ENCODE measurements at places on chromosomes 1 and 21.
A peak's percentile ranks its signal among the peaks of the same experiment; 100 is the strongest.

DNA sequence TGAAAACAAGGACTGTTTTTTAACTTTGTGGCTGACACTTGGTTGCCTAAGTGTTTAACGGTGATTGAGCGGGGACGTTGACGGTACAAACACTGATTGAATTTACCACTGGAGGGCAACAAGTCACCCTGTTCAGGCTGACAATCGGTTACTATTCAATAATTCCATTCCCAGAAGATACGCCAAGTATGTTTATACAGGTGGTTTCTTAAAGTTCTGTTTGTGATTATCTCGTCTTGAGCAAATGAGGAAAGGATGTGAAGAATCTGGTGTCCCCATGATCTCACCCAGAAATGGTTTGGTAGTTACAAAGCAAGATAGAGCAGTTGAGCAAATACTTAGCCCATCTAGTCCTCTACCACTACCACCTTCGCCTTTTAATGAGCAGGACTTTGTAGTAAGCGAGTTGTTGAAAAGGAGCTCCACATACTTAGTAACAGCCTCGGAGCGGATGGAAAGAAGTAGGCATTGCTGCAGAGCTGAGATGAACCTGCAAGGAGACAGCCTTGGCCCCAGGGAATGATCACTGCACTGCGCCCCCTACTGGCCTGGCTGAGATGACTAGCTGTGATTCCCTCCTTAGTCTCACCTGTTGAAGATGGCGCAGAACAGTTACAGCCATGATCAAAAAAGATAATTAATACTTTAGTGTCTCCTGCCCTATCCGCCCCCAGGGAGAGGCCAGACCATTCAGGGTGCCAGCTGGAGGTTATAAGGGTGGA lies 36.3 kb downstream of the IFNAR1 start:
- DNase-seq, result peak; percentile 80

GRCh38 chr1:4531842-4532241 lies 122.6 kb upstream of the AJAP1 start:
- no peak for DNase-seq

GRCh38 chr1:157325220-157325619 lies 187.0 kb upstream of the ETV3 start:
- no peak for DNase-seq

GRCh38 chr1:40059960-40060750 lies 19.6 kb downstream of the CAP1 start:
- DNase-seq, result no peak

DNA sequence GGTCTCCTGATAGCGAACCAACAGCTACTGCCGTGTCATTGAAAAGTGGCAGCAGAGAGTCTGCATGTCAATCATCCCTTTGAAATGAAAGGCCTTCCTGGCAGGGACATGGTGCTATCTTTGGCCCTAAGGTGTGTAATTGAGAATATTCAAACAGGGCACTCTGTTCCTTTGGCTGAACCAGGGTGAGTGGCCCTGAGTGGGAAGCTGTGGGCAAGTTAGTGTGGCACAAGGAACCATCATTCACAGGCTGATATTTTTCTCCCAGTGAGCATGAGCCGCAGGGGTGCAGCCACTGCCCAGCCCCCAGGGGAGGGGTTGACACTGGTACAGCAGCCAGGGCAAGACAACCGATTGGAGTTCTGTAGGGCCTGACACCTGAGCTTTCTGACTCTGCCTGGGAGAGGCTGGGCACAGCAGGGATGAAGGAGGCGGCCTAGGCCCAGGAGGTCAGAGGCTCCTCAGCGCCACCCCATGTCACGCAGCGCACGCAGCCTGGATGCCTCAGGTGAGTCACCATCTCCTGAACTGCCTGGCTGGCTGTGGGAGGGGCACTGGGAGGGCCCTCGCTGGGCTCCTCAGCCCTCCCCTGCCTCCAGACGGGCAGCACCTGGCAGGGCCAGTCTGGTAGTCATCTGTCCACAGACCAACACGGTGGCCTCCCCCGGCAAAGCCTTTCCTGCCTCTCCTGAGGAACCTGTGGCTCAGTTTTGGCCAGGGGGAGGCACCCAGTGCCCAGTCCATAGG lies 13.2 kb downstream of the QSOX1 start:
- DNase-seq, result no peak

DNA sequence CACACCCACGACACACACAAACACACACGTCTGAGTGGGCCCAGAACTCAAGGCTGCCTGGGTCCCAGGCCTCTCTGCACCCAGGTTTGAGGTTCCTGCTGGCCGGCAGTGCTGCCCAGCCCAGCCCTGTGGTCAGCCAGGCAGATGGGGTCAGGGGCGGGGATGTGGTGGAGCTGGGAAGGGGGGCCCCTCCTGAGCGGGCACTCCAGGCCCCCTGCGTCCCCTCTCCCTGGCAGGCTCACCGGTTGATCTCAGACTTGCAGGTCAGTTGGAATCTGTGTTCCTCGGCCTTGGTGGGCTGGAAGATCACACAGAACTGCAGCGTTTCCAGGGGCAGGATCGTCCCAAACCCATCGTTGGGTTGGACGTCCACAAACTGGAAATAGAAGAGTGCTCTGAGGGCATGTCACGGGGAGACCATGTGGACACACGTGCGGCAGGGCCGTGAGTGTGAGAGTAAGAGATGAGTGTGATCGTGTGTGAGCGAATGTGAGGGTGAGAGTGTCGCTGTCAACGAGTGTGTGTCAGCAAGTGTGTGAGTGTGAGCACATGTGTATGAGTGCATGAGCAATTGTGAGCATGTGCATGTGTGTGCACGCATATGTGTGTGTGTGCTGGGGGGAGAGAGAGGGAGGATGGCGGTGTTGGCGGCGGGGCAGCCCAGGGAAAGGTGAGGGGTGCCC lies 19.7 kb upstream of the TMEM52 start:
- no peak for DNase-seq

DNA sequence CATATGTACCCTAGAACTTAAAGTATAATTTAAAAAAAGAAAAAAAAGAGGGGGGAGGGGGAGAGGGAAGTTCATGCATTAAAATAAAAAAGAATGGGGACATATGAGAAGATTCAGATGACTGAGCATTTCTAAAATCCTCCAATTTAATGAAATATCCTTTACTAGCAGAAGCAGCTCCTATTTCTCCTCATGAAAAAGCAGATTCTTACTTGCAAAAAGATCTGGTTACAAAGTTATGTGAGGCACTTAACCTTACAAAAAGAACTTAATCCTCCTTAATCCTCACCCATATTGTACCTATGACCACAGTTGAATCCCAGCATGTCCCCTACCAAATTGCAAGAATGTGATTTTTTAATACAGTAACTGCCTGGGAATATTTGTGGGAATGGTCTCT lies 298.5 kb downstream of the SRGAP2C start:
- no peak for DNase-seq

DNA sequence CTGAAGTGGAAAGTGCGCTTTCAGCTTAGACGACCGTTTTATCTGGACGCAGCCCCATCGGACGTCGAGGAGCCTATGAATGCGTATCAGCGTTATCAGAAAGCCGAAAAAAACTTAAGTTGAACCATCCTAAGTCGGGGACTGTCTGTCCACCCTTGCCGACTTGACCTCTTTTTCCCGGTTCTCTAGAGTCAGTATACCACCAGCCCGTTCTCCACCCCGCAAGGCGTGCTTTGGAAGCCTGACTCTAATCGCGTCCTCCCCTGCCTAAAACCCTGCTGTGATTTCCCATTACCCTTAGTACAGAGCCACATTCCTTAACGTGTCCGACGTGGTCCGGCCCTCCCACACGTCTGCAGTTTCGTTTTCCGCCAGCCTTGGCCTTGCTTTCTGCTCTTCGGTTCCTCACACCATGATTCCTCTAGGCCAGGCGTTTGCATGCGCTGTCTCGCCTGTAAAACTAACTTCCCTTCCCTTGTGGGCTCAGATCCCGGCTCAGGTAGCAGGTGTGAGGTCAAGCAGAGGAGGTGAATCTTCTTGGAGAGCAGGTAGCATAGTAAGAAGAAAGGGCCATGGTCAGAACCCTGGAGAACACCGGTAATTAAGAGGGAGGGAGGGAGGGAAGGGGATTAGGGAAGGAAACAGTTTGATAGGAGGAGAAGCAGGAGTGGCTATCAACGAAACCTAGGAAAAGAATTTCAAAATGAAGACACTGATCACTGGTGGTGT lies 865 bp downstream of the ADPRS start:
- peak; percentile 67 for DNase-seq

- DNase-seq, result no peak
Observed at GRCh38 chr1:69754521-69754920, 186.8 kb downstream of the LRRC7 start.

DNA sequence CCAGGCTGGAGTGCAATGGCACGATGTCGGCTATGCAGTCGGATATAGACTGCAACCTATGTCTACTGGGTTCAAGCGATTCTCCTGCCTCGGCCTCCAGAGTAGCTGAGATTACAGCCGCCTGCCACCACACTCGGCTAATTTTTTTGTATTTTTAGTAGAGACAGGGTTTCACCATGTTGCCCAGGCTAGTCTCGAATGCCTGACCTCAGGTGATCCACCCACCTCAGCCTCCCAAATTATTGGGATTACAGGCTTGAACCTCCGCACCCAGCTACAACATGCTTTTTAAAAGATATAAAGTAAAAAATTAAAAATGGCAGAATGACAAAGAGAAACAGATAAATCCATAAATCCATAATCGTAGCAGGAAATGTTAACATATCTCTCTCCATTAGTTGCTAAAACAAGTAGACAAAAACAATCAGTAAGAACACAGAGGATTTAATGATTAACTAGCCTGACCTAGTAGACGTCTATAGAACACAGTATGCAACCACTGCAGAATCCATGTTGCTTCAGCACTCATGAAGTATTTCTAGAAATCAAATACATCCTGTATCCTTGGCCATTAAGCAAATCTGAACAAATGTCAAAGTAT lies 59.9 kb upstream of the SPOCD1 start:
- DNase-seq, result no peak

- no peak for DNase-seq
Observed at GRCh38 chr1:26531651-26532131, 2.1 kb downstream of the RPS6KA1 start.

- DNase-seq, result no peak
Observed at GRCh38 chr1:201178718-201179117, 11.9 kb upstream of the IGFN1 start.

GRCh38 chr1:228316589-228317387 lies 89.8 kb downstream of the TRIM11 start:
- DNase-seq, result no peak

DNA sequence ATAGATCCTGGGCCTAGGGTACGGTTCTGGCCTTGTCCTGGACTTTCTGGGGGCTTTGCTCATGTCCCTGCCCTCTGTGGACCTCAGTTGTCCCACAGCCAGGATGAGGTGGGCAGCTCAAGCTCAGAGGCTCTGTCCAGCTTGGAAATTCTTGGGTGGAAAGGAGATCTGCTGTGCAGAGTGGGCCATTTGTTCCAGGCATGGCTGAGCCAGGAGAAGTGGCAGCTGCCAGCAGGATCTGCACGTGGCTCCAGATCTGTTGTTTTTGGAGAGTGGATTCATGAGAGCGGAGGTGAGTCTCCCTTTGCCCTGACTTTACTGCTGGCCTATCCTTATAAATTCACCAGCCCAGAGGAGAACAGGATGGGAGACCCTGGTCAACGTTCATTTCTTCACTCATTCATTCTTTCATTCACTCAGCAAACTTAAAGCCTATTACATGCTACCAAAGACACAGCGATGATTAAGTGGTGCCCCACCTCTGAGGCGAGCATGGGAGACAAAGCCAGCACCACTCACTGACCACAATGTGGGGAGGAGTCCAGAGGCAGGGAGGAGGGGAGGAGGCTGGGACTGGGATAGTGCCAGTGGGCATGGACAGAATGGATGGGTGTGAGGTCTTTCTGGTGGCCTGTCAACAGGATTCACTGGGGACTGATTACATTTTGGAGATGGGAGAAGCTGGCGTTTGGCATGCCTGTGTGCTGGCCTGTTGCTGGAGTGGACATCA lies 205.1 kb downstream of the TRABD2B start:
- DNase-seq, result no peak

DNA sequence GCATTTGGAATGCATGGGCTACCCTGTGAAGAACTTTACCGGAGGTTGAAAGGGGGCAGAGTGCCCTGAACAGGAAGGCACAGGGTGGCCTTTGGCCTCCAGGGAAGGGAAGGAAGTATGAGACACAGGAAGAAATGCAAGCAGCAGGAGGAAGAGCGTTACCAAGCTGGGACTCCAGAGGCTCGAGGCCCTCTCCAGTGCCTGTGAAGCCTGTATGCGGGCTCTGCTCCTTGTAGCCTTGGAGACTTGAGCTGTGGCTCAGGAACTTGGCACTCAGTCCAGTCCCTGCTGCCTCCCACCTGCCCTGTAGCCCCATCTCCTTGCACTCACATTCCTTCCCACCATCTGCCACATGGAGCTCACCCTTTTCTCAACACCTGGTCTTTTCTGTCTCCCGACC lies 33.5 kb upstream of the RNF19B start:
- DNase-seq, result no peak

DNA sequence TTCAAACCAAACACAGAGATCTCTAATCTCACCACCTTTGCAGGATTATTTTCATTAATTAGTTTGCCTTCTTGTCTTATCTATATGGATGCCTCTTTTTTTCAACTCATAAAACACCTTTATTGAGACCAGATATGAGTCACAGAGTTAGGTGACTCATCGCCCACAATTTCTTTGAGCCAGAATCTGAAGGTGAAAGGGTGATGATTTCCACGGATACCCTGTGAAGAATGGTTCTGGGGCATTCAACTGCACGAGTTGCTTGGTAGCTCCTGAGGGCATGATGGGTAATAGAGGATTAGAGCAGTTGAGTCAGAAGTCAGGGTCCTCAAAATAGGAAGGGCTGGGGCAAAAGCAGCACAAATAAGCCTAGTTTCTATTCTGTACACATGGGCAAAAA lies 128.2 kb downstream of the TBX19 start:
- no peak for DNase-seq

- no peak for DNase-seq
Observed at GRCh38 chr1:233081735-233082134, 131.3 kb downstream of the NTPCR start.

GRCh38 chr1:24909388-24909898 lies 20.6 kb downstream of the RUNX3 start:
- DNase-seq, result peak; percentile 70

GRCh38 chr1:236102611-236103010 lies 37.7 kb upstream of the NID1 start:
- no peak for DNase-seq

DNA sequence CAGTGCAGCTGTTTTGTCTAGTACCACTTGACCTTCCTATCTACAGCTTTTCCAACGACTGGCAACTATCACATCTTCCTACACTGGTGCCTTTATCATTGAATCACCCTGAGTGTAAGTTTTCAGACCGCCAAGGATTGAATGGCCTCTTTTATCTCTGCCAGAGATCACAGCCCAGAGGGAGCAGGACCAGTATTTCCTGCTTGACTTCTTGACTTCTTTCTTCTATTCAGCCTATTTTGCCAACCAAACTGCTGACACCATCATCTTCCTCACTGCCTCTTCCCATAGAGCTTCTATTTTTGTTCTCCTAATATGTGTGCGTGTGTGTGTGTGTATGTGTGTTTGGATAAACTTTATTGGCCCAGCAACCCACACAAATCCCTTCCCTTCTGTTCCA lies 53.8 kb downstream of the SERBP1 start:
- DNase-seq, result no peak

GRCh38 chr1:204878621-204879234 lies 8.1 kb downstream of the NFASC start:
- no peak for DNase-seq

GRCh38 chr21:42279341-42279871 lies 35.8 kb downstream of the TFF3 start:
- no peak for DNase-seq

Data from GM03348 (cell line).